Osteoblast (primary cell): ENCODE measurements at places on chromosomes 4 and X. TPM values are rescaled to one million over a fixed set of nuclear protein-coding genes. Genes with fewer than 3 reads are reported as not detected.

DNA sequence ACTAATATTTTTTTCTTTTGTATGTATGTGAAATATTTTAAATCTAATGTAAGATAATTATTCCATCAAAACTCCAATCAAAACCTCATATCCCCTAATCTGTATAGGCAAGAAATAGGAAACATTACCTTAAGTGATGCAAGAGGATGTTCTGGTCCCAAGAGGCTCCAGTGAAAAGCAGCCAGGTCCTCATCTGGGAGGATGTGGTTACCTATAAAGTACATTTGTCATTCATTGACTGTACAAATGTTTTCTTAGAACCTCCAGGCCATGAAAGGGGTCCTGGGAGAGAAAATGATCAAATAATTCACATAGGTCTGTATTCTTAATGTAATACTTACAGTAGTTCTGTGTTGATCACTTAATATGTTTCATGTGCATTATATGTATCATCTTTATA is 25.5 kb downstream of the FAM120C start:
- H3K36me3 ChIP-seq = no peaks in the 10 kb centered on the region
- no peak for DNase-seq
- no peaks in the 10 kb centered on the region for H3K4me1 ChIP-seq
- no peak overlapping the region for H3K27ac ChIP-seq
- no peaks in the 10 kb centered on the region for H3K27me3 ChIP-seq

GRCh38 chrX:317424-318067 is 1.1 kb downstream of the GTPBP6 start:
- H3K36me3 ChIP-seq = peaks cover 8% of the 10 kb centered on the region
- H3K4me3 ChIP-seq = peak overlapping the region; percentile 93
- DNase-seq = peak; percentile 98
- no peak overlapping the region for H3K27ac ChIP-seq
- no peaks in the 10 kb centered on the region for H3K27me3 ChIP-seq

TLR3 gene
- total RNA-seq = 8.0 and 8.8 TPM in 2 replicates

DNA sequence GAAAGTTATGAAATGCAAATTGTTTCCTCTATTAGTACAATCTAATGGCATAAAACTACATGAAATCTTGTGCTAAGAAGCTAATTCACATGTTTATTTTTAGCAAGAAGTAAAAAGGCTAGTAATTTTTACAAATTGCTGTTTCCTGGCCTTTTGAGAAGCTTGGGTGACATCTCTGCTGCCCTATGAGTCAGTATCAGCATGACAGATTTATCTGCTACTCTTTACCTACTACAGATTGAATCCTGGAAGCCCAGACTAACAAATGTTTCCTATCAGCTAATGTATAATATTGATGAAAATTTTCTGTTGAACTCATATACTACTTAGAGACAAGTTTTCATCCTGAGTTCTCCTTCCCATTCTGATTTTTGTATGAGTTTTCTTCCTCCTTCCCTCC is 232.4 kb downstream of the DCTD start:
- no peak overlapping the region for H3K27ac ChIP-seq
- no peak for DNase-seq
- no peaks in the 10 kb centered on the region for H3K4me1 ChIP-seq
- no peak overlapping the region for H3K4me3 ChIP-seq

ADH7 gene
- total RNA-seq = not detected in 2 replicates

LAGE3 gene
- 16.5 and 21.7 TPM in 2 replicates for total RNA-seq

DNA sequence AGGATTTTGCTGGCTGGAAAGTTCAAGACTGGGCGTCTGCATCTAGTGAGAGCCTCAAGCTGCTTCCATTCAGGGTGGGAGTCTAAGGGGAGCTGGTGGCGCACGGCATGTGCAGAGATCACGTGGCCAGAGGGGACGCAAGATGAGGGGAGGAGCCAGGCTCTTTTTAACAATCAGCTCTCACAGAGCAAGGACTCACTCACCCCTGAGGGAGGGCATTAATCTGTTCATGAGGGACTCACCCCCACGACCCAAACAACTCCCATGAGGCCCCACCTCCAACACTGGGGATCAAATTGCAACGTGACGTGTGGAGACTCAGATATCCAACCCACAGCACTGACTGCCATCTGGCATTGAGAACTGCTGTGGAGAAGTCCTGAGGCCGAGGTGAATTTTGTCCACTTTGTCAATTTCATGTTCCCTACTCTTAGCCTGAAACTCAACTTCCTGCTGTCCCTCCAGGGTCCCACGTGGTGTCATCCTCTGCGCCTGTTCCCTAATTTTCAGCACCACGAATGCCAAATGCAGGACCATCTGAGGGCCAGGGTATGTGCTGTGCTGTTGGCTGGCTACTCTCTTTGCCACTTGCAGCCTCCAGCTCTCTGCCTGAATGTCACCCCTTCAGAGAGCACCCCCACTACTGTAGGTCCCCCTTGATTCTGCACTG is 5.6 kb downstream of the ZFP92 start:
- H3K36me3 ChIP-seq = no peaks in the 10 kb centered on the region
- H3K27ac ChIP-seq = no peak overlapping the region
- peak; percentile 75 for DNase-seq

- DNase-seq = no peak
- no peaks in the 10 kb centered on the region for H3K27me3 ChIP-seq
- H3K36me3 ChIP-seq = no peaks in the 10 kb centered on the region
These were observed 44.3 kb upstream of the PPP2R2C start for GRCh38 chr4:6516762-6517161.

PABPC4L gene
- total RNA-seq = 1.1 and 2.7 TPM in 2 replicates

UGT2B10 gene
- total RNA-seq = not detected in 2 replicates

PROM1 gene
- not detected in 2 replicates for total RNA-seq

DNA sequence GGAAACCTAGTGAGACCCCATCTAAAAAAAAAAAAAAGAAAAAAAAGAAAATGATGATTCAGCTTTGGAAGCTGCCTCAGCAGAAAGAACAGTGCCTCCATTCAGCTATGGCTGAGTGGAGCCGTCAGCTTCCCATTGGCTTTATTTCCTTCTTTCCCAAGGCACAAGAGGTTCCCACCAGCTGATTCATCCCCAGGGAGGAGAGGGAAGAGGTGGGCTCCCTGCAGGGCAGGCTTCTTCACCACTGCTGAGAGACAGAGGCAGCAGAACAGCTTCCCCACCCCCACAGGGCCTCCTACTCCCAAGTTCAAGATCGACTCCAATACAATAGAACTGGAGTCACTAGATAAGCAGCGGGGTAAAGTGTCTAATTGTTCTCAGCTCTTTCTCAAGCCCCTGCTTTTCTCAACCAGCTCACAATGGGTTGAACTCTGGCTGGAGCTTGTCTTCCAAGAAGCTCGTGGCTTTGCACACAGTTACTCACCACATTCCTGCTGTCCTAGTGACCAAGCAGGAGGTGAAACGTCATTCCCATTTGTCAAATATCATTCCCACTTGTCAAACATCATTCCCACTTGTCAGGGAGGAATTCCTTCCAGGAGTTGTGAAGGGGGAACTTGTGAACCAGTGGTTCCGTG is 47.8 kb downstream of the FHDC1 start:
- peaks cover 4% of the 10 kb centered on the region for H3K27me3 ChIP-seq
- peaks cover 7% of the 10 kb centered on the region for H3K4me1 ChIP-seq
- no peak for DNase-seq

GUCY1A1 gene
- 0.29 TPM in 1 of 2 replicates, not detected in the other for total RNA-seq

GRCh38 chr4:81470456-81471297 is 1.0 kb downstream of the RASGEF1B start:
- peaks cover 13% of the 10 kb centered on the region for H3K4me1 ChIP-seq
- H3K27me3 ChIP-seq = peaks cover 29% of the 10 kb centered on the region
- no peak overlapping the region for H3K27ac ChIP-seq
- peak; percentile 58 for DNase-seq
- H3K36me3 ChIP-seq = no peaks in the 10 kb centered on the region
- H3K4me3 ChIP-seq = peak overlapping the region; percentile 79

DNA sequence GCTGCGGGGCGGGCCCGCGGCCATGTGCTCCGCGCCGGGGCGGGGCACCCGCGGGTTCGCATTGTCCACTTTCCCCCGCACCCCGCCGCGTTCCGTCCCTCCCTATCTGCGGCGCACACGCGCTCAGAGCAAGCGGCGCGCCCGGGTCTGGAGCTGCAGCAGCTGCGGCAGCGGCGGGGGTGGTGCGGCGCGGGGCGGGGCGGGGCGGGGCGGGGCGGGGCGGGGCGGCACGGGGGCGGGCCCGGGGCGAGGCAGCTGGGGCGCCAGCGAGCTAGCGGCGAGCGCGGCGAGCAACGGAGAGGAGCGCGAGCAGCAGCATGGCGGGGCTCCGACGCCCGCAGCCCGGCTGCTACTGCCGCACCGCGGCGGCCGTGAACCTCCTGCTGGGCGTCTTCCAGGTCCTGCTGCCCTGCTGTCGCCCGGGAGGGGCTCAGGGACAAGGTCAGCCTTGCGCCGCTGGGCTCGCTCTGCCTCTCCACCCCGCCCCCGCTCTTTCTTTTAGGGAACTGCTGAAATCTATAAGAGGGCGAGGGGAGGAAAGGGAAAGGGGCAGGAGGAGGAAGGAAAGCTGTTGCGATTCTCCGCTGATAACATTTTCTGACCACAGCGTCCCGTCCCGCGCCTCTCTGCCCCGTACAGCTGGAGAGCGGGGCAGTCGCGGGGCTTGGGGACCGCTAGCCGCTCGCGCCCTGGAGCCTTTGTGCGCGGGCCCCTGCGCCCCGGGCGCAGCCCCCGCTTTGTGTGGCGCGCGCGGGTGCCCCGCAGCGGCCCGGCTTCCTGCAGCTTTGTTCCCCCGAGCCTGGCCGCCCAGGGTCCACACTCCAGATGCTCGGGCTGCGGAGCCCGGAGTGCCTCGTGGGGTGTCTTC is at the start of gene TMEM131L:
Gene TMEM131L, plus strand, starts transcription at position 280 of the 868 bp plus-strand sequence. Its CDS starts 38 bp downstream, at position 318.
- peak; percentile 98 for DNase-seq
- H3K4me1 ChIP-seq = peaks cover 10% of the 10 kb centered on the region
- H3K27ac ChIP-seq = peak within 1 kb of the TSS; percentile 28
- H3K4me3 ChIP-seq = peak within 1 kb of the TSS; percentile 84

SLC49A3 gene
- total RNA-seq = 11.6 and 13.6 TPM in 2 replicates

DNA sequence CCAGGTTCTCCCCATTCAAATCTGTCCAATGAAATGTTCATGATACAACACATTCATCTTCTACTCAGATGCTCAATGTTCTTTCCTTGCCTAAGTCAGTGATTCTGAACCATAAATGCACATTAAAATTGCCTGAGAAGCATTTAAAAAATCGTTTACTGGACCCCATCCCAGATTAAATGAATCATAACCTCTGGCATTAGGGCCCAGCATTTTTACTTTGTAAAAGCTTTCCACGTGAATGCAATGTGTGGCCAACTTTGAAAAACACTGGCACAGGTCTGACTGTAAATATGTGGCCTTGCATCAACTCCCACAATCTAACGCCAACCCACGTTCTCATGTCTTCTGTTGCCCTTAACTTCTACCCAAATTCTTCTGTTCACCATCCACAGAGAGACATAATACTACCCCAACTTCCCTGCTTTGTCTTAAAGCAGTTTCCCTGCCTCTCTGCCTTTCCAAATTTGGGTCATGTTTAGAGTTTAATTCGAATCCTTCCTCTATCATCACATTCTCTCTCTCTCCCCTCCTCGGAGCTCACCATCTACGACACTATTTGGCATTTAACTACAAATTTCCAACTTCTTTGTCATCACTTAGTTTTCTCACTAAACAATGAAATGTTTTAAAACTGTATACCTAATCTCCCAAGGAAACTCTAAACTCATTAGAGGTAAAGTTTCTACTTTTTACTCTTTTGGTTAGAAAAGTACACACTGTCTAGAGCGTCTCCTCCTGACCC is 78.7 kb downstream of the PRKG2 start:
- H3K4me1 ChIP-seq = peaks cover 11% of the 10 kb centered on the region
- peak overlapping the region; percentile 88 for H3K27ac ChIP-seq
- DNase-seq = peak; percentile 31

AKAP4 gene
- total RNA-seq = not detected in 2 replicates

SNX25 gene
- 66.3 and 98.1 TPM in 2 replicates for total RNA-seq

DNA sequence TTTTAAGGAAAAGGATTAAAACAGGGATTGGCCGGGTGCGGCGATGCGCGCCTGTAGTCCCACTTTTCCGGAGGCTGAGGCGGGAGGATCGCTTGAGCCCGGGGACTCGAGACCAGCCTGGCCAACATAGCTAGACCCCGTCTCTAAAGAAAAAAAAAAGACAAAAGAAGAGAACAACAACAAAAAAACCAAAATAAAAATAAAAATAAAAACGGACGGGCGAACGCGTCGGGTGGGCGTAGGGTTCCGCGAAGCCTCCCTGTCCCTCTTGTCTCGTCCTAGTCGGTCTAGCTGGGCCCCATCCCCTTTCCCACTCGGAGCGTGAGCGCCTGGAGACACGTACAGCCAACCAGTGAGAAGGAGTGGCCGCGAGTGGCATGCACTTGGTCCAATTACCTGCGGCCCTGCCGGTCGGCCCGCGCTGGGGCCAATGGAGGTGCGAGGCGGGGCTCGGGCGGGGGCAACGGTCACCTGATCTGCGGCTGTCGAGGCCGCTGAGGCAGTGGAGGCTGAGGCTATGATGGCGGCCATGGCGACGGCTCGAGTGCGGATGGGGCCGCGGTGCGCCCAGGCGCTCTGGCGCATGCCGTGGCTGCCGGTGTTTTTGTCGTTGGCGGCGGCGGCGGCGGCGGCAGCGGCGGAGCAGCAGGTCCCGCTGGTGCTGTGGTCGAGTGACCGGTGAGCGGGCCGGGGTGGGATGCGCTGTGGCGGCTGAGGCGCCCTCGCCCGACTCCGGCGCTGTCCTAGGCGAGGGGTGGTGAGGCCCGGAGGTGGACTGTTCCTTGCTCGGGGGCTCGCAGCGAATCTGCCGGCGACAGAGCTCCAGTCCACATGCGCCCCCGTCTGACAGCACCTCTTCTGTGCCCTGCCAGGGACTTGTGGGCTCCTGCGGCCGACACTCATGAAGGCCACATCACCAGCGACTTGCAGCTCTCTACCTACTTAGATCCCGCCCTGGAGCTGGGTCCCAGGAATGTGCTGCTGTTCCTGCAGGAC is at the start of gene ATP6AP1:
Gene ATP6AP1, plus strand, starts transcription at position 502 of the 996 bp plus-strand sequence. Its CDS starts 16 bp downstream, at position 518.
- H3K4me3 ChIP-seq = peak within 1 kb of the TSS; percentile 79
- no peak within 1 kb of the TSS for H3K27ac ChIP-seq
- peaks cover 7% of the 10 kb centered on the region for H3K4me1 ChIP-seq
- peaks cover 4% of the 10 kb centered on the region for H3K36me3 ChIP-seq

DNA sequence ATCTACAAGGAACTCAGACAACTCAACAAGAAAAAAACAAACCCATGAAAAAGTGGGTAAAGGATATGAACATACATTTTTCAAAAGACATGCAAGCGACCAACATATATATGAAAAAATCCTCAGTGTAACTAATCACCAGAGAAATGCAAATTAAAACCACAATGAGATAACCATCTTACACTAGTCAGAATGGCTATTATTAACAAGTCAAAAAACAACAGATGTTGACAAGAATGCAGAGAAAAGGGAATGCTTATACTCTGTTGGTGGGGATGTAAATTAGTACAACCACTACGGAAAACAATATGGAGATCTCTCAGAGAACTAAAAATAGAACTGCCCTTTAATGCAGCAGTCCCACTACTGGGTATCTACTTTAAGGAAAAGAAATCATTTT is 12.1 kb downstream of the NIPAL1 start:
- H3K36me3 ChIP-seq = no peaks in the 10 kb centered on the region
- H3K4me1 ChIP-seq = no peaks in the 10 kb centered on the region
- H3K27ac ChIP-seq = no peak overlapping the region
- no peaks in the 10 kb centered on the region for H3K27me3 ChIP-seq

GRCh38 chr4:140185412-140186081 is 31.6 kb upstream of the MAML3 start:
- H3K4me3 ChIP-seq = no peak overlapping the region
- H3K27me3 ChIP-seq = peaks cover 13% of the 10 kb centered on the region
- no peaks in the 10 kb centered on the region for H3K36me3 ChIP-seq
- H3K4me1 ChIP-seq = peaks cover 13% of the 10 kb centered on the region

TBC1D9 gene
- 19.4 and 19.5 TPM in 2 replicates for total RNA-seq

UNC5C gene
- total RNA-seq = 9.0 and 13.6 TPM in 2 replicates

MID1 gene
- total RNA-seq = 26.5 and 26.8 TPM in 2 replicates

GRCh38 chrX:6849716-6850414 is 297.6 kb upstream of the STS start:
- no peaks in the 10 kb centered on the region for H3K27me3 ChIP-seq
- DNase-seq = no peak
- H3K36me3 ChIP-seq = no peaks in the 10 kb centered on the region
- no peak overlapping the region for H3K4me3 ChIP-seq

CHRDL1 gene
- total RNA-seq = 8.0 and 25.9 TPM in 2 replicates
